Amniotic stem cell (primary cell): ENCODE measurements at places on chromosomes 1 and 21.

- no peak for DNase-seq
These were observed 27.2 kb upstream of the SLC26A9 start for GRCh38 chr1:205970486-205970885.

- DNase-seq: peak; percentile 94
These were observed 756 bp downstream of the PHGDH start for GRCh38 chr1:119712342-119713038.

DNA sequence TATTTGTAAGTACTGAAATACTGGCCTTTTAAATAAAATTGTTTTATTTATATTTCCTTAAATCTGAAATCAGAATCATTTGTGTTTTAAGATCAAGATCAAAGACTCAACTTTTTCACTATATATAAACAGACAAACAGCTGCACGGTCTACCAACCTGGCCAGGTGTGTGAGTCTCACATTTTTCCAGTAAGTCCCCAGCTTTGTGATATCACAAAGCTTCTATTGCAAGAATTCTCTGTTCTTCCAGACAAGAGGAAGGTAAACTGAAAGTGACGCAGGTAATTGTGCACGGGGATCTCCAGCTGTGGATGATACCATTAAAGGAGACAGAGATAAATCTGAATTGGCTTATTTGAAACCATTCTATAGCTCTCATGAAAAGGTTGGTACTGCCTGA lies 41.2 kb upstream of the CYP2J2 start:
- no peak for DNase-seq

DNA sequence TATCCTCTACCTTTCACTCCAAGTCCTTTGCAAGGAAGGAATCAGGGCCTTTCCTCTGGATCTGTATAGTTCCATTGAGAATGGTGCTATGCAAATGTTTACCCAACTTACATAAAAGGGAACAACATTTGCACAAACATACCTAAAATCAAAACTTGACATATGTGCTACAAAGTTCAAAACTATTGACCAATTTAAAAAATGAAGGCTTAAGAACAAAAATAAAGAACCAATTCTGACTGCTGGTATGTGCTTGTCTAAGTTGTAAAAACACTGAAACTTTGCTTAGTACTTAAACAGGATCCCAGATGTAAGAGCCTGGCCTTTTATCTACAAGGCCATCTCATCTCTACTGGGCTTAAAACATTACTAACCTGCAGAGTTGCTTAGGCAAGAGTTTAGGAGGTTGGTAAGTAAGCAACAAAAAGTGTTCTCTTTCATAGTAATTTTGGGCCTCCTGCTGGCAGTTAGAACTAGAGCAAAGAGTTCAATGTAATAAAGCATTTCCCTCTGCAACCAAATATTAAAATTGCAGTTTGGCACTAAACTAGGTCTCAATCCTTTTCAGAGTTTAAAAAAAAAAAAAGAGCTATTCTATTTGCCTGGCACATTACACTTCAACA lies 2.0 kb downstream of the SCMH1 start:
- DNase-seq: no peak

DNA sequence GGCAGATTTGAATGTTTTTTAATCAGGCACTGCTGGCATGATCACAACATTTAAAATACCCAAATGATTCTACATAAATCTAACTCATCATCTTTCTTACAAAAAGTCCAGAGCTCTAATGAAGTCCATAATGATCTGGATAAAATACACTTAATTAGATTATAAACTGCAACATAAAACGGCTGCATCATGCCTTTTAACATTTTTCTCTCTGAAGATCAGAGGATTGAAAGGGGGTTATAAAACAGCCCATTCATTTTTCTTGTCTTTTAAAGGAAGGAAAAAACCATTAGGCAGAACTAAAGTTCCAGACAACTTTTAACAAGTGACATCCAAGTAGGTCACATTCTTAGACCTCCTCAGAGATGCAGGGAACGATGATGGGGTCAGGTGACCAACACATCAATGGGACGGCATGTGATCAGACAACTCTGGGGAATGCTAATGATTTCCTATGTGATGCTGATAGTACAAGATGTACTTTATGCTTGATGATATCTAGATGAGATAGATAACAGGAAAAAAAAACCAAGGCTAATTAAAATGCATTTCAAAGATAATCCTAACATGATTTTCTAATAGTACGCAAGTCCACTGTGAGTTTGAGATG lies 455.1 kb downstream of the SMYD3 start:
- DNase-seq: no peak

- no peak for DNase-seq
These were observed 2.4 kb upstream of the WNT3A start for GRCh38 chr1:228004331-228004855.
